ENCODE measurements at places on chromosomes 2 and 18.

DNA sequence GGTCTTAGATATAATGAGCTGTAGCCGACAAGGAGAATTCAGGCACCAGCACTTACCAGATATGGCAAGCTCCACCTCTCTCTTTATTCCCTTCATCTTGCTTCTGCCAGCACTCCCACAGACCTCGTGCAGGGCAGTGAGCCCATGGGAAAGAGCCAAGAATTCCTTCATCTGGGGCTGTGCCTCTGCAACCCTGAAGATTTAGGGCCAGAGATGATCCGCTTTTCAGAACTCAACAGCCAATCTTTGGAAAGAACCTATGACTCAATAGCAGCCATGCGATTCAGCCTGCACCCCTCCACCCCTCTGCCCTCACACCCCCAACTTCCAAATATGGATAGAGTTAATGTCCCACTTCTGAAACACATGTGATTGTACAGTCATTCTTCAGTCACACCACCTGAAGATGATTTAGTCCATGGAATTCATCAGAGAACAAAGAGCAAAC, 533.7 kb upstream of the TNP1 start:
- DNase-seq = peak; percentile 78

- DNase-seq = no peak
Measured at GRCh38 chr2:3200420-3200939, 177.1 kb downstream of the EIPR1 start.

GRCh38 chr2:33069894-33070651, 123.3 kb downstream of the LTBP1 start:
- peak; percentile 96 for DNase-seq

- DNase-seq = no peak
Measured at GRCh38 chr2:3280683-3281520, 96.7 kb downstream of the EIPR1 start.

- peak; percentile 66 for DNase-seq
Measured at GRCh38 chr2:174697255-174697654, 67.0 kb downstream of the CHRNA1 start.

DNA sequence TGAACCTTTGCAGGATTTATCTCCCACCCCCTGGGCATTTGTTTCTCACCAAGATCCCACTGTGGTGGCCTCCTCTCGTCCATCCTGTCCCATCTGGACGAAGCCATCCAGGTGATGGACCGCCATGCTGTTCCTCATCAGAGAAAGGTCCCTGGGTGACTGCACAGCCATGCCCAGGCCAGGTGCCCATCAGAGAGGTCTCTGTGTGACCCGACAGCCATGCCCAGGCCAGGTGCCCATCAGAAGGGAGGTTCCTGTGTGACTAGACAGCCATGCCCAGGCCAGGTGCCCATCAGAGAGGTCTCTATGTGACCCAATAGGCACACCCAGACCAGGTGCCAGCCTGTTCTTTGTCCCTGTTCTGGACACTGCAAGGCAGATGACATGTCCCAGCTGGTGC, 360.9 kb upstream of the SALL3 start:
- DNase-seq = no peak

DNA sequence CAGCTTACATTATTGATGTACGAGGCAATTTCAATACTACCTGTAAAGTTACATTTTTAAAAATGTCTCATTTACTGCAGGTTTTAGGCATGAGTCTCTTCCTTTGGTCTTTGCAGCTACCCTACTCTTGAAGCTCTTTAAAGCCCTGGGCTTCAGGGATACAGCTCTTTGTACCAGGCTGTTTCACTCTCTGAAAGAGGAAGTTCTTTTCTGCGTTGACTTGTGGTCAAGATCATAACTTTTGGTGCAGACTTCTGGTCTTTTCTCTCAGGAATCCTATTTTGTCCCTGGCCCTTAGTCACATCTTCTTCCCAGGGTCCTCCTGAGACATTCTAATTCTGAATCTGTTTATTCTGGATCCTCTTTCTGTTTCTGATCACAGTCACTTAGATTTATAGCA, 16.6 kb upstream of the HRH4 start:
- DNase-seq = no peak

DNA sequence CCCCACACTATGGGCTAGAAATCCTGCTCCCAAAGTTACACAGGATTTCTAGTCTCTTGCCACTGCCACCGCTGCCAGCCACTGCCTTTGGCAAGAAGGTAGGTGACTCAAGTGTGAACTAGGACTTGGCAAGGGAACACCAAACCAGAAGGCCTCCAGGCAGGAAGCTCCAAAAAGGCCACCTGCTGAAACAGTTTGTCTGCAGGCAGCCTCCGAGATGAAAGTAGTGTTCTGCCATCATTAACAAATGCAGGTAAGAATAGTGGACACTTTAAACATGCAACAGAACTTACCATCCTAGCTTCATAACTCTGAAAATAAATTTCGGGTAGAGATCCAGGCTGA, 3.9 kb downstream of the ANKRD44 start:
- DNase-seq = no peak

DNA sequence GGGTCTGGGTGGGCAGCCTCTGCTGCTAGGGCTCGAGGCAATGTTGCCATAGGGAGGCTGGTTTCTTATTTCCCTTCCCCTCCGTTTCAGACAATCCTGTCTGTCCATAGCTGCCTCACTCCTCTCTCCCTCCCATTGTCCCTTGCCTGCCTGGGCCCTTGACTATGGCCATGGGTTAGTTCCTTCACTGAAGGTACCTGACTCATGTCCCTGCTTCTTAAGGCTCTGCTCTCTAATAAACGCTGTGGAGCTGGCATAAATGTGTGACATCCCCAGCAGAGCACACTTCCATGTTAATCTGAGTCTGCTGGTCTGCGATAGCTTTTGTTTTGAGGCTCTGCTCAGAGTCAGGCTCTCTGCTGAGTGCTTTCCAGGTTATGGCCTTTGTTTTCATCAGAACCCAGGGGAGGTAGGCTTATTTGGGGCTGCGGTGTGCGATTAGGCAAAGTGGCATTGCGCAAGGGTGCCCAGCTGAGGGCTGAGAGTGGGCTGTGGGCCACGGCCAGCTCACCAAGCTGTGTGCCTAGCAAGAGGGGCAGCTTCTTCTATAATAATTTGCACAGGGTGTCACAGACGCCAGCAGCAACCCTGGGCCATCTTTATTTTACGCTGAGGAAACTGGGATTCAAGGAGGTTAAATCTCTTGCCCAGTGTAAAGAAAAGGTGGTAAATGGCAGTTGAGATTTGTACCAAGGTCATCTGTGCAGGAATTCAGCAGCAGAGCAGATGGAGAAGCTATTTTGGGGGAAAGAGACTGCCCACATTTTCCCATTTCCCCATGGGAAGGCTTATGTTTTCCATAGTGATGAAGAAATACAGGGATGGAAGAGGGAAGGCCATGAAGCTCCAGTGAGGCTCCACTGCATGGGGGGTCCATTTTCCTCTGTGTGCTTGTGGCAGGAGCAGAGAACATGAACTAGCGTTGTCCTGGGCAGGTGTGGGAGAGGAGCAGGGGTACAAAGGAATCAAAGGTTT, 25.6 kb downstream of the MRPL33 start:
- DNase-seq = no peak

DNA sequence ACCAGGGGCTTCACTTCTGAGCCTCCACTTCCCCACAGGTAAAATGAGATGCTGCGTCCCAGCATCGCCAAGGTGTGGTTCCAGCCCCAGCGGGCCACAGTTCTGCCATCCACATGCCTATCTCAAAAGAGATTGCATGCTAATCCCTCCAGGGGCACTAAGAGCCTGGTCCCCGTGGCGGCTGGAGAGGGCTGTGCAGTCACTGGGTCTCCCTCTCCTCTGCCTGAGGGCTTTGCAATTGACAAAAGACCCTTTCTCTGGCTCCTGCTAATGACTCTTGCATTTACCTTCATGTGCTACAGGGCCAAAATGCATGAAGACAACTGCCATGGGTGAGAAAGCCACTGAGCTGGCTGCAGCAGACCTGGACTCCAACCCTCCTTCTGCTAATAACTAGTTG, 18.5 kb downstream of the ZBTB7C start:
- no peak for DNase-seq

DNA sequence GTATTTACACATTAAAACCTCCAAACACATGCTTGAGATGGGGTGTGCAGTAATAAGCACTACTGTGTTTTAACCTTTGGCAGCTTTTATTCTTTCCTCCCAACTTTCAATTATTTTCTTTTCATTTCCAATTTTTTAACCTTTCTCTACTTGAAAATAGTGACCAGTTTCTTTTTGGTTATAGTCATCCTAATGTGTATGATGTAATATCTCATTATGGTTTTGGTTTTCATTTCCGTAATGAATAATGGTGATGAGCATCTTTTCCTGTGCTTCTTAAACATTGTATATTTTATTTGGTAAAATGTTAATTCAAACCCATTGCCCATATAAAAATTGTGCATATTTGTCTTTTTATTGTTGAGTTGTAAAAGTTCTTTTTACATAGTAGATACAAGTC, 103.5 kb downstream of the BMPR2 start:
- no peak for DNase-seq

DNA sequence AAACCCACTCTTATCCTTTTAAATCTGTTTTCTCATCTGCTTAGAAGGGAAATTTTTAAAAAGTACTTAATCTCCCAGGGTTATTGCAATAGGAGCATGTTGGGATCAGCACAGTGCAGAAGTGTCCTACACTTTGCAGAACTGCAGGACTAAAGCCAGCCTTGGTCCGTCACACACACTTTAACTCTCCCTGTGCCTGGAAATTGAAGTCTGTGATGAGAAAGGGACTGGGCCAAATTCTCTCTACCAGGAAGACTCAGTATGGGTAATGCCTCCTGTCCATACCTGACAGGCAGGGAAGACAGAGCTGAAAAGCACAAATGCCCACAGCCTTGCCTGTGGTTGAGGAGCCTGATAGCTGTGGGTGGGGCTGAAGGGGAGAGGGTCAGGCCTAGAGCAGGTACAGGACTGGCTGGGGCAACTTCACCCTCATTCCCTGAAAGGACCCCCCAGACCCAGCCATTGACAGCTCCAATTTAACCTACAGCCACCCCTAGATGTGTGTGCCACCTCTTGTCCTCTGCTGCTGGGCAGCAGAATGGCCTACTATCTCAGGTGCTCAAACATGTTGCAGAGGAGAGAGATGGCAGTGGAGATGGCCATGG, 377.2 kb upstream of the KLHL29 start:
- no peak for DNase-seq

GRCh38 chr18:57035590-57035989, 111.3 kb upstream of the BOD1L2 start:
- DNase-seq = no peak

DNA sequence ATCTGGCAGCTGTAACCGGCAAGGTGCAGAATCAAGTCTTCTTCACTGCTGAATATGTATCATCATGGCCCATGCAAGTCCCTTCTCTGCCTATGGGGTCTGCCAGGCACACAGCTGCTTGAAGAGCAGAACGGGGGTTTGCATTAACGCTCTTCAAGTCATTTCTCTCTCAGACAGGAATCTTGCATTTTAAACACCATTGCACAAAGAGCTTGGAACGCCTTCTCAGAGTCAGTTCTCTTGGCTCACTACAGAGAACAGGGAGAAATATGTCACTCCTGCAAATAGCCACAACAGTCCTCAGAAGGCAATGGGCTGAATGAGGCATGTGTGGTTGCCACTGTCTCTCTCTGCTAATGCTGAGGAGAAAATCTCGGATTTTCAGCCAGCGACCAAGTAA, 2173.5 kb upstream of the PIK3C3 start:
- DNase-seq = no peak

- DNase-seq = no peak
Measured at GRCh38 chr18:78330766-78331165, 648.9 kb upstream of the SALL3 start.

GRCh38 chr2:108266218-108266617, 22.5 kb upstream of the SULT1C2 start:
- no peak for DNase-seq

- DNase-seq = no peak
Measured at GRCh38 chr2:234542742-234543141, 45.9 kb upstream of the ARL4C start.

DNA sequence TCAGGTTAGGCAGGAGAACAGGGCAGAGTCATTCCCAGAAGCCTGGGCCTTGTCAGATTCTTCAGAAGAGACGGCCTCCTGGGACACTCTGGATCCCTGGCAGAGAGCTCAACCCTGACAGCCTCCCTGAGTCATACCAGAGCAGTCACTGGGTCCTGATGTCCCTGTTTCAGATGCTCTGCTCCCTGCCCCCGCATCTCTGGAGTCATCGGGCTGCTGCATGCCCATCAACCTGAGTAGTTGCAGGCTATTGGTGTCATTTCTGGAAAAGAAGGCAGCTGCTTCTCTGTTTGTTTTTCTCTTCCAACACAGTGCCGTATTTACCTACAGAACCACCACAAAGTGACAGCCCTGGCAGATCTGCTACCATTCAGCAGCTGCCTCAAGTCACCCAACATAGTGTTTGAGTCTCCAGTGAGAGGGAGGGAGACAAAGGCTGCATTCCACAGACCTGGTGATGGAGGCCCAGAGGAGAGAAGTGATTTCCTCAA, 145.1 kb downstream of the B3GNT2 start:
- peak; percentile 9 for DNase-seq

- DNase-seq = no peak
Measured at GRCh38 chr2:88258208-88258607, 88.1 kb downstream of the THNSL2 start.

DNA sequence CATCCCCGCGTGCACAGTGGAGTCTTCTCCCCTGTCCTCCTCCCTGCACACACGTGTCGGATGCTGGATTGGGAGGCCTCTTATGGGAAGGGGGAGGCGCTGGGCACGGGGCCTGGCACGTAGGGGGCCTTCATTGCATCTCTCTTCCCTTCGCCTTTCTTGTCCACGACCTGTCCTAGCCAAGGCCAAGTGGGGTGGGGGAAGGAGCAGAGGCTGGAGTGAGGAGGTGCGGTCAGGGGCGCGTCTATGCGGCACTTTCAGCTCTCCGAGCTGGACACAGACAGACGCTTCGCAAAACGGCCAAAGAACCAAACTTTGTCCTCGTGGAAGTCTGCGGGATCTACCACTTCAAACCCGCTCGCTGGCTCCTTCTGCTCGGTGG, 13.4 kb downstream of the ALPG start:
- DNase-seq = no peak

- no peak for DNase-seq
Measured at GRCh38 chr18:50372743-50373142, 2.1 kb upstream of the SKA1 start.

DNA sequence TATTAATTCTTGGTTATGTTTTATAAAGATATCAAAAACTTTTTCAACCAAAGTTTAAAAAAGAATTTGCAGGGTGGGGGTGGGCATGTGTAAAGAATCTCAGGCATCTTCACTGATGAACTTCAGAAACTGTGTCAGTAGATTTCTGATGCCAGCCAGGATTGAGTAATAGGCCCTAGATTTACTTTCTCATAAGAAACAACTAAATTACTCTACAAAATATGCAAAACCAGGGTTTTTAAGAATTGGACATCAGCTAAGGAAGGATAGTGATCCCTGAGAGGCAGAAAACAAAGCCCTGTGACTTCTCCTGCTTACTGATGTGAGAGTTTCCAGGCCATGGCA, 11.9 kb upstream of the IL1R1 start:
- DNase-seq = peak; percentile 56

All from fibroblast of pulmonary artery (primary cell).